A172 (cell line): ENCODE measurements at places on chromosomes 12 and 14. TPM values are rescaled to one million over a fixed set of nuclear protein-coding genes. Genes with fewer than 3 reads are reported as not detected.

GRCh38 chr12:24266982-24267381, 317.5 kb upstream of the SOX5 start:
- DNase-seq, result no peak

DNA sequence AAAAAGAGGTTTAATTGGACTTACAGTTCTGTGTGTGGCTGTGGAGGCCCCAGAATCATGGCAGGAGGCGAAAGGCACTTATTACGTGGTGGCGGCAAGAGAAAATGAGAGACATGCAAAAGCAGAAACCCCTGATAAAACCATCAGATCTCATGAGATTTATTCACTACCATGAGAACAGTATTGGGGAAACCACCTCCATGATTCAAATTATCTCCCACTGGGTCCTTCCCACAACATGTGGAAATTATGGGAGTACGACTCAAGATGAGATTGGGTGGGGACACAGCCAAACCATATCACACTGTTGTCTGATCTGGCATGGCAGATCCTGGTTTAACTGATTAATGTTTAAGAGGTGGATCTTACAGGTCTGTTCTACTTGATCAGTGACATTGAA, 5.6 kb downstream of the DDX47 start:
- DNase-seq, result no peak

- no peak for DNase-seq
Measured at GRCh38 chr12:86196465-86196864, 59.7 kb downstream of the MGAT4C start.

Gene ARID2
- total RNA-seq, result 9.9 and 11.5 TPM in 2 replicates

DNA sequence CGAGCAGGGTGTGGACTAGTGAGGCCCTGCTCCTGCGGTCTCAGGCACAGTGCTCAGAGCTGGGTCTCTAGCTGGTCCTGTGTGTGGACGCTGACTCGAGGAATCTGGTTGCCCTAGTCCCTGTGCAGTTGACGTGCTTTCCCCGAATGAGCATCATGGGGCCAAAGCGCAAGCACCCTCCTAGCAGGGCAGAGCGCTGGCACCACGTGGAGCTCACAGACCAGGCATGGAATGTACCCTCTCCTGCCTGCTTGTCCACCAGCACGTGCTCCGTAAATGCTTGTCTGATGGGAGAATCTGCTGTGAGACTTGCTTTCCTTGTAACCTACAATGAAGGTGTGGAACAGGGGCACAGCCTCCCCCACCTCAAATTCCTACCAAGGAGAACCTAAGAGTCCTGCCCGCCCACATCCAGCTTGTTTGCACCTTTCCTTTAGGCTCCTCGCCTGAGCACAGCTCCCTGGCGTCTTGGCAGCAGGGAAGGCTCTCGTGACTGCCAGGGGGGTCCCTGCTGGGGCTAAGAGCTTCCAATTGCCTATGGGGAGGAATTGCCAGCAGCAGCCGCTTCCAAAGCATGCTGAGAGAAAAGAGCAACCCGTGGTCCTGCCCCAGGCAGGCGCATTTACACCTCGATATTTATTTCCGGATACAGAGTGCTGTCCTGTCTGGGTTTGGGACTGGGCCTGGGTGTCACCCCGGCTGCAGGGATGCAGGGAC, 125.0 kb downstream of the PIWIL1 start:
- DNase-seq, result no peak

Gene DNAI7
- total RNA-seq, result 0.38 TPM in 1 of 2 replicates, not detected in the other

Gene ANKRD33
- total RNA-seq, result not detected in 2 replicates

GRCh38 chr12:52372216-52373154, 5.2 kb upstream of the KRT85 start:
- DNase-seq, result peak; percentile 78

Gene B4GALNT3
- total RNA-seq, result 1.9 and 2.5 TPM in 2 replicates

Gene GPD1
- 0.29 and 3.8 TPM in 2 replicates for total RNA-seq

Gene TCL1A
- total RNA-seq, result not detected in 2 replicates

GRCh38 chr14:100422556-100423316, 99.6 kb downstream of the SLC25A47 start:
- DNase-seq, result no peak

DNA sequence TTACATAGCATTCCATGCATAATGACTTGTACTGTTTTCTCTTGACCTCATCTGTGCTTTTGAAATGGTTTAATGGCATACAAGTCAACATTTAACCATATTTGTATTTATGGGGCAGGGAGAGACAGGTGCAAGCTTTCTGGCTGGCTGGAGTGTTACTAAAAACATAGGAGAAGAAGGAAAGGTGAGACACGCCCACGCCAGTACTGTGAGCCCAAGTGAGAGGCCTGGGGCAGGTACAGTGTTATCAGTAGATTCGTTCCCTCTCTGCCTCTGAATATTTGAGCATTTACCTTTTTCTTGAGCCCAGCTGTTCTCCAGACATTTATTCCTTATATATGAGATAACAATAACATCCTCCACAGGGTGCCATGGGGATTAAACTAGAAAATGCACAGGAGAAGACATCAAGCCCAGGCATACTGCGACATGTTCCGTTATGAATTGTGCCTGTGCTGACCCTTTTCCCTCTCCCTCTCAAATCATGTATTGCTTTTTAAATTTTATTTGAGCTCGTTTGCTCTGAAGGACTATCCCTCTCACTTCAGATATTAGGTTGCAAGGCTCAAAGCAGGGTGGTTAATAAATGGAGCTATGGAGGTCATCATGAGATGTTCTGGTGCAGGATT, 34.6 kb upstream of the TUBA1C start:
- DNase-seq, result no peak

DNA sequence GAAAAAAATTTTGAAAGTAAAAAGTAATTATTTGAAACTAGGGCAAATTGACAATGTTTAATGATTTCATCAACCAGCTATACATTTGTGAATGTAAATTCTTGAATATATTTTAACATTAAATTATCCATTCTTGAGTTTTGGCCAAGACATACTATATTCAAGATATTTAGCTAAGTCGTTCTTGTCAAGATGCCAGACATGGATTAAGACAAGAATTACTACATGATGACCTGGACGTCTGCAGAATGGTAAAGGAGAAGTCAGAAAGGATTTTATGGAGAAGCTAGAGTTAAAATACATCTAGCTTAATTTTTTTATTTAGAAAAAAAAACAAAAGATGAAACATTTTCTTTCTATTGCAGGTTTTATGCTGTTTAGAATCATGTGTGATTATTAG, 255.8 kb downstream of the TMTC2 start:
- no peak for DNase-seq

DNA sequence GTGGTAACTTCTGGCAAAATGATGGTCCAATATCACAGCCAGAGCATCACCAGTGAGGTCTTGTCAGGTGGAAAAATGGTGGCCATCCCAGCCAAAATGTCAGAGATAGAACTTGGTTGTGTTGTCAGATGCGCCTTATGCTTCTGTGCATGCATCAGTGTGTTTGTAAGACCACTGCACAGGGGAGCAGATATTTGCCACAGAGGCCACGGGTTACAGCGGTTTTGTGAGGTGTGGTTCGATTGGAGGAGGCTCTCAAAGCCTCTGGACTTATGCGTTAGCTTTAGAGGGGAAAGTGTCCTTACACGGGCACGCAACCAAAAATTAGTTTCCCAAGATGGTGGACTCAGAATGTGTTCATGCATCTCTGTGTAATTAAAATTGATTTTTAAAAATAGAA, 243.8 kb downstream of the ADGRD1 start:
- no peak for DNase-seq

DNA sequence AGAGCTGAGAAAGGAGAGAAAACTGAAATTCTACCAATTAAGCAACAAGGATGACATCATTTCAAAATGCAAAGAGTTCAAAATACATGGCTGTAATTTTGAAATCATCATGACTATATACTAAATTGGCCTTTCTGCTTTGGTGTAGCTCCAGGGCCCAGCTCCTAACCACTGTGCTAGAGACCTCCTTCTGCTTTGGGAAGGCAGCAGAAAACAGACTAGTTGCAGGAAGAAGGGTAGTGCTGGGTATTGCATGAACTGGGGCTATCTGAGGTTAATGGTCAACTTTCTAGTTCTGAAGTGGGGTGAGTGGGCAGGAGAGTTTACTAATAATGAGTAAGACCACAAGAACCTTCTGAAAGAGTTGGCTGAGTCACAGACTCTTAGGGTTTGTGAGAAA, 66.2 kb downstream of the PTGER2 start:
- DNase-seq, result no peak

Gene CHMP4A
- total RNA-seq, result 19.8 and 38.1 TPM in 2 replicates

DNA sequence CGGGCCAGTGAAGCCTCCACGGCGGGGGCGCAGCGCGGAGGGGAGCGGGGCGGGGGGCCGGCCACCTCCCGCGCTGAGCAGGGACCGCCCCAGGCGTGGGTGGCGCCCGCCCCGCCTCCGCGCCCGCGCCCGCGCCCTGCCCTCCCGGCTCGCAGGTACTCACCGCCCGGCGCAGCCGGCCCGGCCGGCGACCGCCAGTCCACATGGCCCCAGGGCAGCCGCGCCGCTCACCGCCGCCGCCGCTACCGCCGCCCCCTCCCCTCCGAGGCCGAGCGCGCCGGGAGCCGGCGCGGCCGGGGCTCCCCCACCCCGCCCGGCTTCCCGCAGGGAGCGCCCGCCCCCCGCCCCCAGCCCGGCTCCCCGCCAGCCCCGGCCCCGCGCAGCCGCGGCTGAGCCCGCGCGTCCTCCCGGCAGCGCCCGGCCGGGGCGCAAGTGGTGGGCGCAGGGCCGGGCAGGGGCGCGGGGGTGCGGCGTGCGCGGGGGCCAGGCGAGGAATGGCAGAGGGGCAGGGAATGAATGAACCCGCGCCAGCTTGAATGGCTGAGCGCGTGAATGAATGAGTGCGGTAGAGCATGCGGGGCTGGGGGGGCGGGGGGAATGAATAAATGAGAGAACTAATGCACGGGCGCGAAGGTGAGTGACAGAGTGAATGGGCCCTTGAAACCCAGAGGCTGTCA, at the start of gene BEGAIN:
Gene BEGAIN (minus strand): TSS at position 332 of the 677 bp plus-strand sequence. CDS start 127 bp downstream, at position 205.
- DNase-seq, result no peak

Gene ANO2
- 2.1 and 2.7 TPM in 2 replicates for total RNA-seq

GRCh38 chr12:51960488-51960887, 9.0 kb downstream of the ACVR1B start:
- DNase-seq, result no peak

DNA sequence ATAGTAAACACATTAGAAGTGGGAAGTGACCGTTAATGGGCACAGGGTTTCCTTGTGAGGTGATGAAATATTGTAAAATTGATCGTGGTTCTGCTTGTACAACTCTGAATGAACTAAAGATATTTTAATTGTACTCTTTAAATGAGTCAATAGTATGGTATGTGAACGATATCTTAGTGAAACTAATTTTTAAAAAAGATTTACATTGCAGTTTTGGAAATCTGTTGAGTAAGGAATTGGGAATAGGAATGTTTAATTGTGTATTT, 1.7 kb downstream of the ZNF410 start:
- no peak for DNase-seq

Gene KRT71
- total RNA-seq, result not detected in 2 replicates

- DNase-seq, result no peak
Measured at GRCh38 chr12:108642269-108642870, 8.7 kb upstream of the SELPLG start.

DNA sequence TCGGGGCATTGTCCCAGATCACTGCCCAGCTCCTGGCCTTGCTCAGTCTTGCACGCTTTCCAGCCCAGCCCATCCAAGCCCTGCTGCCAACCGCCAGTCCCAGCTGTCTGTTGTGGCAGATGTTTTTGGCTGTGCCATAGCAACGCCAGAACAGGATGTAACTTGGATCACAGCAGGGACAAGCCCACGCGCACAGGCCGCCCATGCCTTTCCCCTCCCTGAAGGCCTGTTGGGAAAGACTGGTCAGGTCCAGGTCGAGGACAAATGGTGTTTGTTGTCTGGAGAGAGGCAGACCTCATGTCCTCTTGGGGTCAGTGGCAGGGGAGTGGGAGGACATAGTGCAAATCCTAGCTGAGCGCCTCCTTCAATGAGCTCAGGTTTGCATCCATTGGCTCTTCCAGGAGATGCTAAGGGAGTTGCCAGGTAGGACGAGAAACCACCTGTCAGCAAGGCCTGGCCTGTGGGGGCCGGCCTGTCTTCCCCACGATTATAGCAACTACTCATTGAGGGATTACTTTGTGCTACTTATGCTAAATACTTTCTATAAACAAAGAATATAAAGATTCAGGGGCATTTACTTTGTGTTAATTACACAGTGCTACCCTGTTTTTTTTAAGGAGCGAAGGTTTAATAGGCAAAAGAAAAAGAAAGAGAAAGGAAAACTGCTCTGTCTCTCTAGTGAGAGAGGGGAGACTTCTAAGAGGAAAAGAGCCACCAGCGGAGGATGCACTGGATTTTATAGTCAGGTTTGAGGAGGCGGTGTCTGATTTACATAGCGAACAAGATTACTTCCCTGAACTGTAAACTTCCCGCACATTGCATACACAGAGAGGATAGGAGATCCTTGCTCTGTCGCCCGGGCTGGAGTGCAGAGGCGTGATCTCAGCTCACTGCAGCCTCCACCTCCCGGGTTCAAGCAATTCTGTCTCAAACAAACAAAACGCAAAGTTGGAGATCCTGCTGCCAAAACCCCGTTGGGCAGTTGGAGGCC, 42.8 kb upstream of the CORO1C start:
- no peak for DNase-seq

DNA sequence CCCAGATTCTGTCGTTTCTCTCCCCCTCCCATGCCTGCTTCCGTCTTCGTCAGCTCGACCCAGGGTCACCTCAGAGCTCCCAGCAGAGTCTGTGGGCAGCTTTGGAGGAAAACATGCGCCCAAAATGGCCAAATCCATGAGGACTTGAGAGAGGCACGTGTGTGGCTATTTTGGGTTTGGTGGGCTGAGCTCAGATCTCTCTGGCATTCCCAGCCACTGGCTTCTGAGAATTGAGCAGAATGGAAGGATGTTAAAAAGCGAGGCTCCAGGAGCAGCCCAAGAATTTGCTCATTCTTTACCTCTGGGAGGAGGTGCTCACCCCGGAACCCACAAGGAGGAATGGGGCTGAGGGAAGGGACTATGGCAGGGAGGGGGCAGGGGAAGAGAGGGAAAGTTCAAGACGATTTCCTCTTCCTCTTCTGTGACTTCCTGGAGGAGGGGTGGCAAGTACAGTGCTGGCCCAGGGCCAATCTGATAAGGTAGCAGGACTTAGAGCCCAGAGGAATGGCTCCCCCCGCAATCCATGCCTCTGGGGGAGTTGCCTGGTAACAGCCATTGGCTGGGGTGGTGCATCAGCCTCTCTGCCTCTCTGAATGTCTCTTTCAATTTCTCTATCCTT, 20.1 kb downstream of the TSPAN9 start:
- DNase-seq, result no peak

DNA sequence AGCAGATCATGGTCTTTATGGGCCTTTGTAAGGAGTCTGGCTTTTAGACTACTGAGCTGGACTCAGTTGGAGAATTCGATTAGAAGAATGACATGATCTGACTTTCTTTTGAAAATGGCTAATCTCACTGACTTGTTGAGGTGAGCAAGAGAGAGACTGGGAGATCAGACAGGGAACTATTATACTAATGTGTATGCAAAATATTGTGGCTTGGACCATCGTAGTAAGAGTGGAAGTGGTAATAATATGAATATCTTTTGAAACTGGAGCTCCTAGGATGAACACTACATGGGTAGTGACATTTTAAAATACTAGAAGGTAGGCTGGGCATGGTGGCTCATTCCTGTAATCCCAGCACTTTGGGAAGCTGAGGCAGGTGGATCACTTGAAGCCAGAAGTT, 56.2 kb upstream of the CCT2 start:
- DNase-seq, result no peak

GRCh38 chr14:23028799-23029198, 5.9 kb downstream of the PSMB5 start:
- DNase-seq, result no peak

Gene EID3
- 1.1 and 5.7 TPM in 2 replicates for total RNA-seq

Gene PTGDR
- not detected in 2 replicates for total RNA-seq
